ENCODE measurements at places on chromosomes 13 and 19. TPM values are rescaled to one million over a fixed set of nuclear protein-coding genes. Genes with fewer than 3 reads are reported as not detected.

RGL3 gene
- total RNA-seq, result 6.7 TPM

KMT2B gene
- 63.9 TPM for total RNA-seq

TSPAN16 gene
- total RNA-seq, result not detected

KCNRG gene
- total RNA-seq, result 2.9 TPM

SLC1A6 gene
- not detected for total RNA-seq

- no peaks in the 10 kb centered on the region for H3K36me3 ChIP-seq
- H3K27ac ChIP-seq, result no peak overlapping the region
- peaks cover 69% of the 10 kb centered on the region for H3K27me3 ChIP-seq
- no peak for DNase-seq
- peak overlapping the region; percentile 38 for H3K4me3 ChIP-seq
- H3K4me1 ChIP-seq, result peaks cover 20% of the 10 kb centered on the region
These were observed 2.9 kb downstream of the DMKN start for GRCh38 chr19:35510626-35510964.

GRCh38 chr13:48009284-48009683 lies 8.2 kb upstream of the SUCLA2 start:
- peak; percentile 13 for DNase-seq
- no peak overlapping the region for H3K4me3 ChIP-seq
- H3K27ac ChIP-seq, result no peak overlapping the region
- no peaks in the 10 kb centered on the region for H3K36me3 ChIP-seq
- no peaks in the 10 kb centered on the region for H3K4me1 ChIP-seq

DNA sequence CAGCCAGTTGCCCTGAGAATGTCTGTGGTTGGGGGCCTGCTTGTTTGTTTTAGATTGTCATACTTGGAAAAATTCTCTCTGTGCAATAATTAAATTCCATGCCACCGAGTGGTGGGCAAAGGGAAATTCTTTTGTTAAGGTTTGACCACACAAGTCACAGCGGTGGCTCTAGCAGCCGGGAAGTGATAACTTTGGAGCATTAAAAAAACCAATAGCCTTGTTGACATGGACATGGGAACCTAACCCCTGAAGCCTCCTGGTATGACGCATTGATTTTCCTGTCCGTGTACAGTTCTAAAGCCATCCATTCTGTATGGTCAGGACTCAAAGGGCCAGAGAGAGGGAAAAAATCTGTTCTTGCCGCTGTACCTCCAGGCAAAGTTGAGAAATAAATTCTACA lies 384.9 kb upstream of the ZNF507 start:
- H3K4me3 ChIP-seq, result no peak overlapping the region
- H3K27ac ChIP-seq, result no peak overlapping the region
- peaks cover 17% of the 10 kb centered on the region for H3K4me1 ChIP-seq
- H3K27me3 ChIP-seq, result no peaks in the 10 kb centered on the region
- H3K36me3 ChIP-seq, result no peaks in the 10 kb centered on the region

DNA sequence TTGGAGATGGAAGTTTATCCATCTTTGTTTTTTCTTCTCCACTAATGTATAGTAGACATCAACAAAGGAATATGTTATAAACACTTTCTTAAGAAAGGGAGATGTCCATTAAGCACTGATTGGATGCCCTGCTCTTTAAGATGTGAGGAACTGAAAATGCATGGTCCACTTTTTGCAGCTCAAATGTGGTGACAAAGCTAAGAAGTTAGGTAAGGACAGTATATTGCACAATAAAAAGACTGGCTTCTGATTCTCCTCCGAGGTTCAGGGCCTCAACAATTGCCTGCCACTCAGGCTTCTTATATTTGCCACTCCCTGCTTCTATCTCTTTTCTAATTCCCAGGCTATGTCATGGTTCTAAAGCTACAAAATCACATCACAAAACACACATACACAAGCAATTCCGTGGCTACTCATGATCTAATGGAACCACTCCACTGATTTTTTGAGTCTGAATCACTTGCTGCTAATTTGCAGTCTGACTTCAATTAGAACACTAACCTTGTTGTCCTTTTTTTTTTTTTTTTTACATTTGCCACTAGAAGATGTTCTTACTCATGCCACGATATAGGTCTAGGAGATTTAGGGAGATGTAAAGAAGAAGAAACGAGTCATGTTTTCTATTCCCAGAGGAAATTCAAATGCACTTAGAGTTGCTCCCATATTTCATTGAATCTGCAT lies 29.6 kb upstream of the TNFSF11 start:
- no peaks in the 10 kb centered on the region for H3K36me3 ChIP-seq
- no peak overlapping the region for H3K4me3 ChIP-seq
- no peak overlapping the region for H3K27ac ChIP-seq
- H3K4me1 ChIP-seq, result no peaks in the 10 kb centered on the region

DNA sequence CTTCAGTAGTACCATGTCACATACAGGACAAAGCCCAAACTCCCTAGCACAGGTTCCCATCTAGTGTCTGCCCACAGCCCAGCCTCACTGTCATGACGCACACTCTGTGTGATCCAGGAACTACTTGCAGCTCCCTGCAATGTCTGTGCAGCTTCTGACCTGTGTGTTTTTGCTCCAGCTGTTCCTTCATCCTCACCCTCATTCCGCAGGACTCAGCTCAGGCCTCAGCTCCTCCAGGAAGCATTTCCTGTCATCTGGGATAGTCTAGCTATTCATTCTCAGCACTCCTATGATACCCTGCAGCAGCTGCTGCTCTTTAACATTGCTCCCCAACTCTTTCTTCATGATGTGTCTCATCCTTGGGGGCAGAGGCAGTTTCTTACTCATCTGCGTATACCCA lies 56.1 kb downstream of the ENOX1 start:
- no peak overlapping the region for H3K4me3 ChIP-seq
- no peaks in the 10 kb centered on the region for H3K4me1 ChIP-seq
- DNase-seq, result peak; percentile 14
- peak overlapping the region; percentile 21 for H3K27ac ChIP-seq

DNA sequence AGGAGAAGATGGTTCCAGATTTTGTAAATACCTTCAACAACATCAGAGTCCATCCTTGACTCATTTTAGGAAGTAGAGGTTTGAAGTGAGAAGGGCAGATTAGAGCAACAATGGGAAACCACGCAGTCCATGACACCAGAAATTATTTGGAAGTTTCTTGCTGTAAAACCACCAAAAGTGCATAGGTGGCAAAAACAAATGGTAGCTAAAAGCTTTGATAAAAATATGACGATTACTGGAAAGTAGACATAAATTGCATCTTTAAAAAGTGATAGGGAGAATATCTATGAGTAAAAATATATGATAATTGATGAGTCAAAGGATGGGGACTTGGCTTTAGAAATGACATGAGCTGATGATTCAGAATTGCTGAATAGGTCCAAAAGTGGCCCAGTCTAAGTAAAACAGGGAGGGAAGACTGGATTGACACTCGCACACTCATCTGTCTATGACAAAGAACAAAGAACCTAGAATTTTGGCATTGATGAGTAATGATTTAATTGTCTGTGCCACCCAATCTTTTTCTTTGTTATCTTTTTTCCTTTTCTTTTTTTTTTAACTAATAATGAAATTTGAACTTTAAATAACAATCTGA lies 472.2 kb downstream of the MYO16 start:
- H3K4me1 ChIP-seq, result no peaks in the 10 kb centered on the region
- DNase-seq, result no peak
- no peaks in the 10 kb centered on the region for H3K27me3 ChIP-seq
- H3K36me3 ChIP-seq, result no peaks in the 10 kb centered on the region
- H3K4me3 ChIP-seq, result no peak overlapping the region

GRCh38 chr19:52140032-52140710 lies 433 bp upstream of the ZNF616 start:
- H3K27me3 ChIP-seq, result no peaks in the 10 kb centered on the region
- peaks cover 15% of the 10 kb centered on the region for H3K4me1 ChIP-seq
- H3K4me3 ChIP-seq, result peak overlapping the region; percentile 79
- H3K27ac ChIP-seq, result peak overlapping the region; percentile 94

DNA sequence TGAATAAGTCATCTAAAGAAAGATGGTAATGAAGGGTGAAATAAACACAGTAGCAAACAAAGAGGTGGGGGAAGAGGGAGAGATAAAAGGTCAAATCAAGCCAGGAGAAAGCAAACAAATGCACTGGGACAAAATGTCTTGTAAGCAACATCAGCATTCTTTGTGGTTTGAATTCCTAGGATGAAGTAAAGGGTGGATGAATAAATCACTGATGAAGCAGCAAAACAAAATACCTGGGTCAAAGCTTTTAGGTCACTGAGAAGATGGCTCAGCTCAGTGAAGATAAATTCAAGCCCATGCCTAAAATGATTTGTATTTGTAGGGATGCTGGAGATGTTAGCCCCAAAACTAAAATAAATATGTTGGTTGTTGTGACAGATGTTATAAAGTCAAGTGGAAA lies 86.5 kb upstream of the FBXL3 start:
- H3K27ac ChIP-seq, result no peak overlapping the region
- no peaks in the 10 kb centered on the region for H3K27me3 ChIP-seq
- H3K4me3 ChIP-seq, result no peak overlapping the region
- H3K4me1 ChIP-seq, result no peaks in the 10 kb centered on the region
- H3K36me3 ChIP-seq, result no peaks in the 10 kb centered on the region

DNA sequence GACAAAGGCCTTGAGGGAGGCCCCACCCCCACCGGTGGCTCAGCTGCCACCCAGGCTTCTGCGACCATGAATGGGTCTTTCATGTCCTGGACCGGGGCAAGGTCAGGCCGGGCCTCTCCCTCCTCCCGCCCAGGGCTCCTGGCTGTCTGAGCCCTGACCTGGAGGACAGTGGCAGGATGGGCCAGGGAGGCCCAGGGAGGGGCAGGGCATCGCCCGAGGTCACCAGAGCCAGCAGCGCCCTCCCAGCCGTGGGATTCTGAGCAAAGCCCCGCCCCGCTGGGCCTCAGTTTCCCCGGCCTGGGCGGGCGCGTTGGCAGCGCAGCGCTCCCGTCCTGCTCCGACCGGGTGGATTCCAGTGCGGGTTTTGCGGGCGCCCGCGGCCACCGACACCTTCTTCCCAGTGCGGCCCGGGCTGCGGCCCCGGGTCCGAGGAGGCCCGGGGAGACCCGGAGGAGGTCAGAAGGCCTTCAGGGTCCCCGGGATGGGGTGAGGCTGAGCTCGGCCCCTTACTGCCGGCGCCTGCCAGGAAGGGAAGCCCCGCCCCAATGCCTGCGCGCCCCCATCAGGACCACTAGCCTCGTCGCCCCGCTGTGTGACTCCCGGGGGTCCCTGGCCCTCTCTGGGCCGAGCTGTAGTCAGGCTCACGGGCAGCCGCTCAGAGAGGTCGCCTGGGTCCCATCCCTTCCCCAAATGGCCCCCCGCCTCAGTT lies 24.6 kb upstream of the SEMA6B start:
- H3K4me3 ChIP-seq, result peak overlapping the region; percentile 43
- H3K27ac ChIP-seq, result no peak overlapping the region
- no peaks in the 10 kb centered on the region for H3K36me3 ChIP-seq
- H3K27me3 ChIP-seq, result peaks cover 89% of the 10 kb centered on the region

Data from transverse colon (tissue), 4 donors.